ENCODE measurements at places on chromosomes 5 and 9. TPM values are rescaled to one million over a fixed set of nuclear protein-coding genes. Genes with fewer than 3 reads are reported as not detected.
A peak's percentile ranks its signal among the peaks of the same experiment; 100 is the strongest.

The OR2V2 gene
- total RNA-seq: not detected

GRCh38 chr5:32506201-32506661 is 61.7 kb upstream of the ZFR start:
- no peaks in the 10 kb centered on the region for H3K27me3 ChIP-seq
- no peaks in the 10 kb centered on the region for H3K36me3 ChIP-seq
- peaks cover 3% of the 10 kb centered on the region for H3K4me1 ChIP-seq
- DNase-seq: no peak

- peak overlapping the region; percentile 72 for H3K27ac ChIP-seq
- peak; percentile 69 for DNase-seq
- no peaks in the 10 kb centered on the region for H3K27me3 ChIP-seq
- no peaks in the 10 kb centered on the region for H3K36me3 ChIP-seq
Observed at GRCh38 chr5:87268126-87268969, 665 bp downstream of the RASA1 start.

DNA sequence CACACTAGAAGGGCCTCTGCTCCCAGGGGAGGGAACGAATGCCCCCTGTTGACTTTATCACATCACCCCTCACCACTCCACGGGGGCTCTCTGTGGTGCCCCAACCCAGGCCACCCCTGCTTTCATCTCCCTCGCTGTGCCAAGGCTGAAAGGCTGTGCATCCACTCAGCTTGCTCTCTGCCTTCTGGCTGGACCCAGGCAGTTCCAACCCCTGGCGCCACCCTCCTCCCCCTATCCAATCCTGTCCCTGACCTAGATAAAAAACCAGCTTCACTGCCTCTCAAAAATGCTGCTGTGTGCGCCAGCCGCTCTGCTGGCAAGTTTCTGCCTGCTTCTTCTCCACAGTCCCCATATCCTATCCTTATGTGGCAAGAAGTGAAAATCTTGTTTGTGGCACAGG is 22.4 kb upstream of the CORO2A start:
- no peaks in the 10 kb centered on the region for H3K27me3 ChIP-seq
- no peaks in the 10 kb centered on the region for H3K4me1 ChIP-seq
- peaks cover 10% of the 10 kb centered on the region for H3K36me3 ChIP-seq
- no peak overlapping the region for H3K27ac ChIP-seq
- H3K4me3 ChIP-seq: no peak overlapping the region
- DNase-seq: no peak

- peaks cover 23% of the 10 kb centered on the region for H3K4me1 ChIP-seq
- no peak for DNase-seq
- H3K27me3 ChIP-seq: no peaks in the 10 kb centered on the region
Observed at GRCh38 chr5:172868924-172869591, 35.0 kb downstream of the ERGIC1 start.

- H3K36me3 ChIP-seq: no peaks in the 10 kb centered on the region
- H3K27ac ChIP-seq: no peak overlapping the region
- no peak overlapping the region for H3K4me3 ChIP-seq
Observed at GRCh38 chr5:125043781-125044391, 297.4 kb upstream of the ZNF608 start.

- H3K27me3 ChIP-seq: no peaks in the 10 kb centered on the region
- no peaks in the 10 kb centered on the region for H3K36me3 ChIP-seq
- H3K4me3 ChIP-seq: no peak overlapping the region
- no peak overlapping the region for H3K27ac ChIP-seq
Observed at GRCh38 chr5:168269937-168270330, 21.5 kb upstream of the WWC1 start.

The TRPM6 gene
- total RNA-seq: 12.8 TPM

DNA sequence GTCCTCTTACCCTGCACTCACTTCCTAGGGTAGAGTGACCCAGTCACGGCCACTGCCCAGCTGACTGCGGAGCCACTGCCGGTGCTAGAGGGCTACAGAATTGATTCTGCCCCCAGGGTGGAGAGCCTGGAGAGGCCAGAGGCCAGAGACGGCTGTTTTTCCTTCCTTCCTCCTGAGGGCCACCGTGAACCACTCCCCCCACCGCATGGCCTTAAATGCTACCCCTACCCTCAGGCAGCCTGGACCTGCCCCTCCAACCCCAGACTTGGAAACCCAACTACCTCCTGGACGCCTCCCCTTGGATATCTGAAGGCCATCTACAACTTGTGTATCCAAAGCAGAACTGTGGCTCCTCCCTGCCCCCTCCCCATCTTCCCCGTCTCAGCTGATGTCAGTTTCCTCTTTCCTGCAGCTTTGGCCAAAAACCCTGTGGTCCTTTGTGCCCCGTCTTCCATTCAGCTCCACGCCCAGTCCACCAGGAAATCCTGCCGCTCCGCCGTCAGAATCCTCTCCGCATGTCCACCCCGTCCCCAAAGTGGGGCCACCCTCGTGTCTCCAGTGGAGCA is 16.3 kb downstream of the SH2D3C start:
- peaks cover 41% of the 10 kb centered on the region for H3K4me1 ChIP-seq
- DNase-seq: no peak
- peaks cover 70% of the 10 kb centered on the region for H3K36me3 ChIP-seq
- H3K4me3 ChIP-seq: no peak overlapping the region
- no peaks in the 10 kb centered on the region for H3K27me3 ChIP-seq

The ZNF608 gene
- total RNA-seq: 0.39 TPM

- H3K4me3 ChIP-seq: no peak overlapping the region
- H3K4me1 ChIP-seq: no peaks in the 10 kb centered on the region
- no peak for DNase-seq
- no peak overlapping the region for H3K27ac ChIP-seq
Observed at GRCh38 chr5:765948-766631, 18.4 kb downstream of the ZDHHC11B start.

The C9orf153 gene
- not detected for total RNA-seq

DNA sequence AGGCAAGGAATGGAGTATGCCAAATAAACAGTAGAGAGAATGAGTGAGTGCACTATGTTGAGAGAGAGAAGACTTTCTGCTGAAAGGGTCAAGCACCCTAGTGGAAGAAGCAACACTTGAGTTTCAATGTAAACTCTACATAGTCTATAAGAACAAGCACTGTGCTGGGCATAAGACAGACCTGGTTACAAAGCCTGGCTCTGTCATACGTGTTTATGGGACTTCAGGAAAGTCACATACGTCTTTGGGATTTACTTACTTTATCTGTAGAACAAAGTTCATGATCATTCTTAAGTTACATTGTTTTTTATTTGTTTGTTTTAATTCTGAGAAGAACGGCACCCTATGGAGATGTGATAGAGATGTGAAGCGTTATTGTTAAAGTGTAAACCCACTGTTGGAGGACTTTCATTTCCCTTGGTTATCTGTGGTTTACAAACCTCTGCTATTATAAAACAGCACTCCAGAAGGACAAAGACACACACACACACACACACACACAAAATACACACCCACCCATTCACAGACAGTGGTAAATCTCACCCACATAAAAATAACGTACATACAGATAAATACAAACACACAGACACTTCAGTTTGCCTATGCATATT is 70.7 kb upstream of the TRIM32 start:
- no peaks in the 10 kb centered on the region for H3K36me3 ChIP-seq
- no peaks in the 10 kb centered on the region for H3K4me1 ChIP-seq
- DNase-seq: no peak
- no peak overlapping the region for H3K27ac ChIP-seq

DNA sequence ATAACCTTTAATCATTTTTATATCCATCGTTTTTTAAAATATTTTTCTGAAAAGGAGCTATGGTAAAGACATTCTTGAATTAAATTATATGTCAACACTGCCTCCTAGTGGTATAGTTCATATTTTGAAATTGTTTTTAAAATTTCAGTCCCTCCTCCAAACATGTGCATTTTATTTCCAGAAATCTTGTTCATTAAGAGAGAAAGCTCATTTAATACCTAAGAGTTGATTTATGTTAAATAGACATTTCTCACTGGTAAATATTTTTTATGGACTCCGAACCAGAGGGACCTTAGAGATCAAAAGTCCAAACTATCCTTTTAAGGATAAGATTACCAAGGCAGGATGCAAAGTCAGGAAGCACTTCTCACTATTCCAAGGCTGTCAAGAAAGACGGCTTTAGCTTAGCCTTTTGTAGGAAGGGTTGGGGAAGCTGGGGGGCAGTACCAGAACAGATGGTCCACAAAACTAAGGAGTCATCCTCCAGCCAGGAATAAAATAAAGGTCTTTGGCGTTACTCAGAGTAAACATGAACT is 21.6 kb downstream of the BHMT start:
- H3K27ac ChIP-seq: no peak overlapping the region
- H3K36me3 ChIP-seq: no peaks in the 10 kb centered on the region
- H3K4me1 ChIP-seq: peaks cover 8% of the 10 kb centered on the region
- H3K4me3 ChIP-seq: no peak overlapping the region
- no peaks in the 10 kb centered on the region for H3K27me3 ChIP-seq

DNA sequence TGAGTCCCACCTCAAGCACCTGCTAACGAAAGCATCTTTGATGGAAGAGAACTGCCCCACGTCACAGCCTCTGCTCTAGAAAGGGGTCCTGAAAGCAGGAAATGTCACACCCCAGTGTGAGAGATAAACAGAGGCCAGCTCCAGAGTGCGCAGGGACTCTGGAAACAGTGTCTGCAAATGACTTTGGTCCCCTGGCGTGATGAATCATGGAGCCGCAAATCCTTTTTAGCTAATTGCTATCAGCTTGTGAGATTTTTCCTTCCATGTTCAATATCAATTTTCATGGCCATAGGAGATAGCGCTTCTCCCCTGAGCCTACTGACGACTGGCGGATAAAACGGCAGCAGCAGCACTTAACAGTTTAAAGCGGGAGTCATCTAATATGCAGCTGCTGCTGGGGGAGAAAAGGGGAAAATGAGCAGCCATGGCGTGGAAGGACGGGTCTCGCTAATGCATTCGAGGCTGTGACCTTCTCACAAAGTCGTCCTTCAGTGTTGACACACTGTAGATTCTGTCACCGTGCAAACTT is 209.6 kb upstream of the IRX1 start:
- DNase-seq: no peak
- no peaks in the 10 kb centered on the region for H3K4me1 ChIP-seq
- no peaks in the 10 kb centered on the region for H3K27me3 ChIP-seq

The ELAVL2 gene
- total RNA-seq: not detected

The PCDHGA10 gene
- 2.6 TPM for total RNA-seq

DNA sequence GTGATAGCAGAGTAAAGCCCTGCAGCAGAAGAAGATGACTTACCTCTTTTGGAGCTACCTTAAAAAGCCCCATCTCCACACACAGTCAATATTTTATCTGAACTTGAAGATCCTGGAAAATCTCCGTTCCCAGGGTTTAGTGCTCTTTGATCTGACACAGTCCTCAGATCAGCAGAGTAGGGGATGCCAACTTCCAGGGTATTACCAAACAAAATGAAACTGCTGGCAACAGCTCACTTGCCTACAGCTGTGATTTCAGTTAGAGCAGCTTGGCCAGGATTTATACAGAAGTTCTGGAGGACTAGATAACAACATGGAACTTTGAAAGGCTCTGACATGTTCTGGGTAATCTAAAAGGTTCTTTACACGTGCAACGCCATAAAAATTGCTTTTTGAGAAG is 1537.8 kb upstream of the ACO1 start:
- H3K27me3 ChIP-seq: no peaks in the 10 kb centered on the region
- no peaks in the 10 kb centered on the region for H3K36me3 ChIP-seq
- H3K27ac ChIP-seq: no peak overlapping the region
- no peak overlapping the region for H3K4me3 ChIP-seq

The C1QTNF3 gene
- total RNA-seq: 11.4 TPM

GRCh38 chr9:129850821-129851550 is 15.7 kb downstream of the USP20 start:
- H3K4me1 ChIP-seq: peaks cover 23% of the 10 kb centered on the region
- DNase-seq: no peak
- H3K36me3 ChIP-seq: peaks cover 45% of the 10 kb centered on the region
- H3K4me3 ChIP-seq: no peak overlapping the region
- H3K27me3 ChIP-seq: no peaks in the 10 kb centered on the region

The PTBP3 gene
- 140 TPM for total RNA-seq

GRCh38 chr9:3672399-3672798 is 146.6 kb upstream of the RFX3 start:
- no peak overlapping the region for H3K4me3 ChIP-seq
- DNase-seq: no peak
- H3K27ac ChIP-seq: no peak overlapping the region
- no peaks in the 10 kb centered on the region for H3K4me1 ChIP-seq
- H3K36me3 ChIP-seq: no peaks in the 10 kb centered on the region

DNA sequence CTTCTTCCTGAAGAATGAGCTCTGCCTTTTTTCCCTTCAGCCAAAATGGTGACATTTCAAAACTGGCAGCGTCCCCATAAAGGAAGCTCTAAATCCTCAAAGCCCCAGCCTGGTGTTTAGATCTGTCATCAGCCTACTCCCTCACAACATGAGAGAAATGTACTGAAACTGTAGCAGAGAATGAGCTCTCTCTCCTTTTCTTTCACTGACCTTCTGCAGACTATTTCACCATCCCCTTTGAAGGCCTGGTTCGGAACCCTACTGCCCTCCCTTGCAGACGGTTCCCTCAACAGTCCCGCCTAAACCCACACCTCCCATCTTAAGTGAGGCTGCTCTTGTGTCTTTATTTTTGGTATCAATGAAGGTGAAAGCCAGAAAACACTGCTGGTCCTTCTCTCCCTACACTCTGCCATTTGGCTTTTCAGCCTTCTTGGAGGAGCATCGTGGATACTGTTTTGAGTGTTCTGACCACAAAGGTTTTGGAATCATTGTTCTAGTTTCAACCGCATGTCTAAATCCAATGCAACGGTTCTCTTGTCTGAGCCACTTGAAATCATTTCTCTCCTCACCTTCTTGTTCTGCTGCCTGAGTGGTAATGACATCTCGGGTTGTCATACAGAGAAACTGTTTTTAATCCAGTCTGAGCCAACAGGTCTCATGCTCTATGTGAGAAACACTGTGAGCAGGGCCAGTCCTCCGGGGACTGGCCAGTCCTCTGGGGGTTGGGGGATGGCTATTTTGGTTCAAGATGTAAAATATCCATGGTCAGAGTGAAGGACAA is 39.0 kb downstream of the ITK start:
- no peak for DNase-seq
- H3K27ac ChIP-seq: no peak overlapping the region
- peaks cover 60% of the 10 kb centered on the region for H3K36me3 ChIP-seq
- no peaks in the 10 kb centered on the region for H3K27me3 ChIP-seq

- H3K27ac ChIP-seq: peak overlapping the region; percentile 73
- DNase-seq: no peak
- H3K4me3 ChIP-seq: no peak overlapping the region
- no peaks in the 10 kb centered on the region for H3K36me3 ChIP-seq
- no peaks in the 10 kb centered on the region for H3K27me3 ChIP-seq
Observed at GRCh38 chr5:40378396-40379177, 301.1 kb upstream of the PTGER4 start.

The PCDHGC4 gene
- 0.45 TPM for total RNA-seq

DNA sequence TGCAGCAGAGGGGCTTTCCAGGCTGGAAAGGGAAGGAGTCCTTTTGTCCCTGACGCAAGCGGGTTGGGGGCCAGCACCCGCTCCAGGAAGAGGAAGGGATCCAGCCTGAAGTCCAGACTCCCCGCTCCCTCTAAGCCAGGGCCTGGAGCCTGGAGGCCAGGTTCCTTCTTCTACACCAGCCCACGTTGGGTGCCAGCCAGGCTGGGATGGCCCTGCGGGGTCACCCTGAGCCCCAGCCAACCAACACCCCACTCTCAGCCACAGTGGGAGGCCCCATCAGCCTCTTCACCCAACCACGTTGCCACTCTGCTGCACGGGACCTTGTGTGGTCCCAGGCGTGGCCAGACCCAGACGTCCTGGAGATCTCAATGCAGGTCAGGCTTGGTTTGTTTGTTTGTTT is 970 bp upstream of the FUT7 start:
- H3K36me3 ChIP-seq: no peaks in the 10 kb centered on the region
- no peaks in the 10 kb centered on the region for H3K27me3 ChIP-seq
- DNase-seq: no peak
- peaks cover 74% of the 10 kb centered on the region for H3K4me1 ChIP-seq
- H3K4me3 ChIP-seq: no peak overlapping the region

All from natural killer cell (primary cell).